ENCODE measurements at places on chromosomes 4 and X. TPM values are rescaled to one million over a fixed set of nuclear protein-coding genes. Genes with fewer than 3 reads are reported as not detected.

DGKK gene
- total RNA-seq, result not detected

PF4V1 gene
- total RNA-seq, result not detected

GRCh38 chr4:121709766-121710405 lies 13.1 kb upstream of the ANXA5 start:
- no peak for DNase-seq

GRCh38 chr4:16125571-16126445 lies 42.0 kb upstream of the PROM1 start:
- DNase-seq, result peak; percentile 6

- DNase-seq, result no peak
Measured at GRCh38 chrX:108087792-108088191, 3.5 kb downstream of the PSMD10 start.

DNA sequence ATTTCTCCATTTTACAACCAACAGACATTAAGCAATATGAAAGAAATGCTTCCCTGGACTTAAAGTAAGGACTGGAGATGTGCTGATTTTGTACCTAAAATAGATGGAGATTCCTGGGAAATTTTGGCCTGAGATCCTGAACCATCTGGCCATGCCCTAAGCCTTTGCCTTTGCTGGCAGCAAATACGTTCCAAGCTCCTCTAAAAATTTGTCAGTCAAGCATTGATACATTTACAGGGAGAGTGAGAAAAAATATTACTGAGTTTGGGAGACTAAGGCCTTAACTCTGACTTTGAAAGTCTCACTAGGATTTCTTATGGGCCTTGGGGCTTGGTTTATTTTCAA lies 63.9 kb downstream of the FHDC1 start:
- DNase-seq, result no peak

- no peak for DNase-seq
Measured at GRCh38 chrX:65821721-65822496, 154.5 kb downstream of the MSN start.

- no peak for DNase-seq
Measured at GRCh38 chr4:16129336-16129735, 45.5 kb upstream of the PROM1 start.

DNA sequence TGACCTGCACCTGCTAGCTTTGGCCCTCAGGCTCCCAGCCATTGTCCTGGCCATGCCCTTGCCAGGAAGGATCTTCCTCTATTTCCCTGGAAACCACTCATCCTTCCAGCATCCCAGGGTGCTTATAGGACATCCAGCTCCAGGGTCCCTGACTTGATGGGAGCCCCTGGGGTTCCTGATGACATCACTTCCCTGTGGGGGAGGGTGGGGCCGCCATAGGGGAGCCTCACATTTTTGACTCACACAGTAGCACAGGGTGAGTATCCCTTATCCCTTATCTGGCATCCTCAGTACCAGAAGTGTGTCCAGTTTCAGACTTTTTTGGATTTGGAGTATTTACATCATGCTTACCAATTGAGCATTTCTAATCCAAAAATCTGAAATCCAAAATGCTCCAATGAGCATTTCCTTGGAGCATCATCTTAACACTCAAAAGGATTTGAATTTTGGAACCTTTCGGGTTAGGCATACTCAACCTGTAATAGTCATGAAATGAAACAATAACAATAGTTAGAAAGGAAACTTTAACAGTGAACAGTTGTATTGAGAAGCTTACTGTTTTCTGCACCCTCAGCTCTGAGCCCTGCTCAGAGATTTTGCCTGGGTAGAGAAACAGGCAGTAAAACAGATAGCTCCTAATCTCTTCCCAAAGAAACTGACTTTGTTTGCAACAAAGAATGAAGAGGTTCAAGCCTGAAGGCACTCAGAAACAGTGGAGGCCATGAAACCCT lies 22.1 kb downstream of the TNIP2 start:
- DNase-seq, result no peak

GRCh38 chr4:86834901-86835300 lies 14.3 kb downstream of the SLC10A6 start:
- DNase-seq, result peak; percentile 5
